ENCODE measurements at places on chromosomes 11 and 22.
A peak's percentile ranks its signal among the peaks of the same experiment; 100 is the strongest.

GRCh38 chr11:117884994-117885393 lies 8.5 kb upstream of the FXYD6 start:
- peak; percentile 89 for DNase-seq

DNA sequence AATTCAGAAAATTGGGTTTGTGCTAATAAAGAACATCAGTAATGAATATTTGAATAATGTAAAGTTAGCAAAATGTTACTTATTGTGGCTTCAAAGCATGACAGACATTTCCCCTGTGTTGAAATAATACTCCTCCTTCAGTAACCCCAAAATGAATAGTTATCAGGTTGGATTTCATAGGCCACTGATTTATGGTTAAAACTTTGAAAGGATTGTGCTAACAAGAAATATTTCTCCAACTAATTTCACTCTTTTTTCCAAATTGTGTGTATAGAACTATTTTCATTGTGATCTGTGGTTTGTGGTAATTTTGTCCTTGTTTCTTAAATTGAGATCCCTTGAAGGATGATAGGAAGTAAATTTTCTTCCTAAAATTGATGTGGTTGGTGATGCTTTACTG lies 7.9 kb downstream of the DDX10 start:
- DNase-seq: no peak

- DNase-seq: no peak
These were observed 642 bp upstream of the SEPTIN3 start for GRCh38 chr22:41968601-41969000.

GRCh38 chr22:26330971-26331625 lies 98.0 kb upstream of the ASPHD2 start:
- DNase-seq: no peak

DNA sequence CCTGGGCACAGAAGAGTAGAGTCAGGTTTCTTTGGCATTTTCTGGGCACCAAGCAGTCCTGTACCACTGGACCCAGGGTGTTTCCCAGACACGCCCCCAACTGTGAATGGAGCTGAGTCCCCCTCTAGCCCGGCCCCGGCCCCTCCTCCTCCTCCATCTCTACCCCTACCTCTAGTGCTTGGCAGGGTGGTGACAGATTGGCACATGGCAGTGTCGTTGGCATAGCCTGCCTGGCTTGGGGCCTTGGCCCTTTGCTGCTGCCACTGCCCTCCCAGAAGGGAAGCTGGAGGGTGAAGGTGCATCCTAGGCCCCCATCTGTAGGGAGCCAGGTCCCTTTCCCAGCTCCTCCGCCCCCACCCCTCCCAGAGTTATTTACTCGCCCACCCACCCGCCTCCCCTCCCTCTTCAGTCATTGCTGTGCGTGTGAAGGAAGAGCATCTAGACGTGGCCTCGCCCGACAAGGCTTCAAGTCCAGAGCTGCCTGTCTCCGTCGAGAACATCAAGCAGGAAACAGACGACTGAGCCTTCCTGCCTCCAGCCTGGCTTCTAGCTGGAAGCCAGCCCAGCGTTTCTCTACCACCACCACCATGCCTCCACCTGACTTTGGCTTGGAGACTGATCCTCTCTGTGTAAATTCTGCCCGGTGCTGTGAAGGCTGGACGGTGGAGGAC lies 10.9 kb downstream of the CHADL start:
- no peak for DNase-seq

- no peak for DNase-seq
These were observed 30.5 kb downstream of the LMO2 start for GRCh38 chr11:33861386-33861785.

DNA sequence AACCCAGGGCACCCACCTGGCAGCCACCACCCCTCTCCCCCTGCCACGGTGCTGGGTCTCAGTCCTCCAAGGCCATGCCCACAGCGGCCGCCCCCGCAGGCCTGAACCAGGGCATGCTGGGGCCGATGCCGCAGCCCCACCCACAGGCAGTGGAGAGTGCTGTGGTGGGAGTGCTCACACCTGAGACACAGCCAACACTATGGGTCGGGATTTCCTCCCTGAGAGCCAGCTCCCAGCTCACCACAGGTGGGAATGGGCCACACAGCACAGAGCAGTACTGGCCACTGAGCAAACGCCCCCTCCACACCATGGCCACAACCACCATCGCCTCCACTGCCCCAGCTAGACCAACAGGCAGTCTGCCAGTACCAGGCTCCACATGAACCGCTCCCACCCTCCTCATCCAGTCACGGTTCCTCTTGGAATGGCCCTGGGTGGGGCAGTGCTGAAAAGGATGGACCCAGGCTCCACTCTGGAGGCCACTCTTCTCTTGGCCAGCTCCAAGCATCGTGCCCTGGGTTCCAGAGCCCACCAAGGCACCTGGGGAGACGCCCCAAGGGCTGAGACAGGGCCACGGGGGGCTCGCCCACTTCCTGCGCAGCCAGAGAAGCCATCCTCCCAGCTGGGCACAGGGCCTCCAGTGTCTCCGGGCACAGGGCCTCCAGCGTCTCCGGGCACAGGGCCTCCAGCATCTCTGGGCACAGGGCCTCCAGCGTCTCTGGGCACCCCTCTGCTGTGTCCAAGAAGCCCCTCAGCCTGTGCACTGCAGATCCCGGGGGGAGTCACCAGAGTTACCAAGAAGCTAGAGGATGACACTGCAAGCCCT lies 14.2 kb downstream of the MOB2 start:
- peak; percentile 76 for DNase-seq

- no peak for DNase-seq
These were observed 69.5 kb upstream of the HTATIP2 start for GRCh38 chr11:20293992-20294391.

DNA sequence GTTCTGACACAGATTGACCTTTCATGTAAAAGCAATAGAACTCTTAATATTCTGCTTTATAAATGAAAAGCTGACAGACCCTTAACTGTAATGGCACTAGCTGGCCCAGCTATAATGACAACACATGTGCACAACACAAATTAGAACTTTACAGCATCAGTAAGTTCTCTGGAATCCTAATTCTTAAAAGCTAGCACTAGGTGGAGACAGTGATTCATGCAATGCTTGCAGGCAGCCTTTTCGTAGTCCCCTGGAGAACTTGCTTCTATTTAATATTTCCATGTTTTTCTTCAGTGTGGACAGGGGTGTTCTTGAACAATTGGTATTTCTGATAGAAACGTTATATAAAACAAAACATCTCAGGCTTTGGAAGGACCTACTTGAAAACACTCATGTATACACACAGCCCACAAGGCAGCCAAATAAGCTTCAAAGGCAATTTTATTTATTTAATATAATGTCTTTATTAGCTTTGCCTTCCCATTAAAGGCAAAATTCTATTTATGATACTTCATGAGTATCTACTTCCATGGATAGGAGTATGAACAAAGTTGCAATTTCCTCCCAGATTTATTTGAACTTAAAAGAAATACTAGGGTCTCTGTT lies 374.3 kb upstream of the MPPED2 start:
- no peak for DNase-seq

- no peak for DNase-seq
These were observed 75.0 kb downstream of the JRKL start for GRCh38 chr11:96464700-96465307.

- no peak for DNase-seq
These were observed 10.6 kb upstream of the AIFM3 start for GRCh38 chr22:20956258-20957101.

GRCh38 chr22:30280505-30280904 lies 8.8 kb downstream of the CASTOR1 start:
- no peak for DNase-seq

DNA sequence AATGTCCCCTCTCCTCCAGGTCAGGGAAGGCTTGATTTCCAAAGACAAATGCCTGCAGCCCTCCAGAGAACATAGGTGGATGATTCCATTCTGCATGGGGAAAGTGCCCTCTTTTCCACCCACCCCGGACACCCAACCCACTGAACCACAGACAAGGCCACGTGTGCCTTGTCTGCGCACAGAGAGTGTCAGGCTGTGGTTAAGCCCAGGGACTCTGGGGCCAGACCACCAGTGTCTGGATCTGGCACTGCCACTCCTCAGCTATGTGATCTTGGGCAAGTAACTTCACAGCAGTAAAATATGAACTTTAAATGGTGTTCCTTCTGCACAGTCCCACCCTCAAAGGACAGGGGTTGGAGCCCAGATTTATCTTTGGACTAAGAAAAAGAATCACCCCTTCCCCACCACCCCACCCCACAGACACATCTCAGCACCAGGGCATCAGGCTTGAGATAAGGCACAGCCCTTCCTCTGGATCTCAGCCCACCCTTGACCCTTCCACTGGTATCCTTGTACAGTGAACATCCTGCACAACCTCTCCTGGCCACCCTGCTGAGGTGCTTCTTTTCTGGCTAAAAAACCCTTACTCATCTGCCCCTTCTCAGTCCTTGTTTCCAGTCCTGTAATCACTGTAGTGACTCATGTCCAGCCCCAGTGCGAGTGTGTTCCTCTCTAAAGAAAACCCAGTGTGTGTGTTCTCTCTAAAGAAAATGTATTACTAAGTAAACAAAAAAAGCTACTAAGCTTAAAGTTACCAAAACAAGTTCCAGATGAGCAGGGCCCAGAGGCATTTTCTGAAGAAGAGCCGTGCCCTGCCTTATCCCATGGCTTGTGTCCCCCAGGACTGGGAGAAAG lies 1.9 kb upstream of the PTGDR2 start:
- DNase-seq: peak; percentile 42

- DNase-seq: no peak
These were observed 39.4 kb upstream of the TUB start for GRCh38 chr11:8041576-8041975.

- DNase-seq: no peak
These were observed 932.2 kb downstream of the TBC1D22A start for GRCh38 chr22:47694536-47695130.

DNA sequence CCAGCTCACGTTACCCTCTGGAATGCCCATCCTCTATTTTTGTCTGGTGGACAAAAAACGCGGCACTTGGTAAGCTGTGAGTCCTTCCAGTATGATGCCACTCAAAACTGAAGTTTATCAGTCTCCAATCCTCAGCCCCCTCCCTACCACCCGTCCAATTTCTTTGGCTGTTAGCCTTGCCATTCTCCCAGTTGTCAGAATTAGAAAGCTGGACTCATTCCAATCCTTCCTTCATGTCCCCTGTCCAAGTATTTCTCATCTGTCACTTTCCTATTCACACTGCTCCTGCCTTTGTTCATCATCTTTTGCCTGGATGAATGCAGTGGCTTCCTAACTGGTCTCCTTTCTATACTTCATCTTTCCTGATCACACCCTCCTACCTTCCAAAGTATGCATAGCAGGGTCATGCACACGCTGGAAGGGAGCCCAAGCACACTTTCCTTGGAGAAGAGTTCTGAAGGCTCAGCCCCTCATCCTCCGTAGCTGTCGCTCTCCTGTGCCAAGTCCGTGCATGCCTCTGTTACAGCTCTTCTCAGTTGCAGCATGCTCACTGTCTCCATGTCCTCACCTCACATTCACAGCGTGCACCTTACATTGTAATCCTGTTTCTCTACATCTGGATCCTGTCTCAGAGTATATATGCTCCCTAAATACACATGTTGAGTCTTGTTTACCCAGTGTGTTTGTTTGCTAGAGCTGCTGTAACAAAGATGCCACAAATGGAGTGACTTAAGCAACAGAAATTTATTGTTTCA lies 19.4 kb downstream of the APLP2 start:
- no peak for DNase-seq

DNA sequence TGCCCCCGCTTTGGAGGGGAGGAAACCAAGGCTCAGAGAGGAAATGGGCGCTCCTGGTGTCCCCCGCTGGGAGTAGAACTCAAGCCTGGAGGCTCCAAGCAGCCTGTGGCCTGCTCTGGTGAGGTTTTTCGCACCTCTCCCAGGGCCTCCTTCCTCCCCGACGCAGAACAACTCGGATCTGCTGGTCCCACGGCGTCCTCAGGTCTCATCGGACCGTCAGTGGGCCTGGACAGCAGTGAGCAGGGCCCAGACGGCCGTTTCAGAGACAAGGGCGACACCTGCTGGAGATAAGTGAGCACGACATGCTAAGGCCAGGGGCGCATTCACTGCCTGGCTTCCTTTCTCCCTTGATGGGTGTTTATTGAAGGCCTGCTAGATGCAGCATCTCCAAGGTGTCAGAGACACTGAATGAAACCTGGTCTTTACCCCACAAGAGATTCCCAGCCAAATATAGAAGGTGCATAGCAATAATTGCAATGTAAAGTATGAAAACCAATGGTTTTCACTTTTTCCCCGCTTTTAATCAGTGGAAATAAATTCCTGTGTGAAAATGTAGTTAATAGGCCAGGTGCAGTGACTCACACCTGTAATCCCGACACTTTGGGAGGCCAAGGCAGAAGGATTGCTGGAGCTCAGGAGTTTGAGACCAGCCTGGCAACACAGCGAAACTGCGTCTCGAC lies 26.9 kb upstream of the CD82 start:
- peak; percentile 93 for DNase-seq

- peak; percentile 18 for DNase-seq
These were observed 808 bp downstream of the SNAP29 start for GRCh38 chr22:20859615-20860014.

DNA sequence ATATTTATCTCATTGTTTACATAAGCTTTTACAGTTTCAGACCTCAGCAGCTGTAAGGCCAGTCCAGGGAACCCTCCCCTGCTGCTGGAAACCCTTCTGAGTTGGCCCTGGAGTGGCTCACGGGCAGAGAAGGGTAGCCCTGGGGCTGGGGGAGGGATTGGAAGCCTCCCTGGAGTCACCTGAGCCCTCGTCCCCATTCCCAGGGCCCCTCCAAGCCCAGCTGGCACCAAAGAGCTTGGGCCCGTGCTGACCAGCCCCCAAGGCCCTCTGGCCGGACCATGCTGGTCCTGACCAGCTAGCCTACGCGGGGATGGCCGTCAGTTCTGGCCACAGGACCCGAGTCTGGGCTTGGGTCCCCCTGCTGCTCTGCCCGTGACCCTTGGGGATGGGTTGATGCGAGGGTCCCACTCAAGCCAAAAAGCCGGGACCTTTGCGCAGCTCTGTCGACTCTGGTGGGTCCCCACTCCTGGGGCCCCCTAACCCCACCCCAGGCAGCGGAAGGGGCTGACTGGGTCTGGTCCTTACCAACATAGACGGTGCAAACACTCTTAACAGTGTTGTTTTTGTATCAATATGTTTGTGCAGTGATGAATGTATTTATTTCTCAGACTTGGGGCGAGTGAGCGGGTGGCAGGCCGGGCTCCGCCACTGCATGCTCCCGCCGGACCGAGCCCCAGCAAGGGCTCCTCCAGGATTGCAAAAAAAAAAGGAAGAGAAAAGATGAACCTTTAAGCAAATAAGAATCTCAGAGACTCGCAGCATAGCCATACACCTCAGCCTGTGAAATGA lies 17.5 kb upstream of the TMEM191C start:
- peak; percentile 53 for DNase-seq

DNA sequence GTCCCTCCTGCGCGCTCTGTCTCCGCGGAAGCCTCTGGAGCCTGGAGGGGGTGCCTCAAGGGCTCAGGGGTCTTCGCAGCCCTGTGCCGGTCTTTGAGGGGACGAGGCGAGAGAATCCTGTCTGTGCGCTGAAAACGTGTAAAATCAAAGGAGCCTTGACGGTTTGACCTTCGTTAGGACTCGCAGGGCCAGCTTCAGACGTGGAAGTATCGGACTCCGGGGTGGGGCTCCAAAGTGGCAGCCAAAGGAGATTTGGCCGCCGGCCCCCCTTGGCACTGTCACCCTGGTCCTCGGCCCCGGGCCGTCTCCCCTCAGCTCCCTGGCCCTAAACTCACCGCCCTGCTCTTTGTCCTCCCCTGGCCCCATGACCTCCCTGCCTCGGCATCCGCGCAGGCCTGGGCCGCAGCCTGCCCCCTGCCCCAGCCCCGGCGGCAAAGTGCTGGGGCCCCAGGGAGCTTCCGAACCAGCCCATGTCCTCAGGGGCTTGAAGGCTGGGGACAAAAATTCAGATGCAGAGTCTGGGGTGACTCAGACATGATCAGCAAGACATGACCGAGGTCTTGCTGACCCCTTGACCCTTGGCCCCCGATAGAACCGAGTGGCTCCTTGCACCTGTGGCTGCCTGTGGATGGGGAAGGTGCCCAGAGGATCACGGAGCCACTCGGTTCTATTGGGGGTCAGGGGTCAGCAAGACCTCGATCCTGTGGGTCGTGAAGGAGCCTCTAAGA lies 6.9 kb upstream of the PHRF1 start:
- no peak for DNase-seq
